ENCODE measurements at places on chromosomes 3 and 15.

DNA sequence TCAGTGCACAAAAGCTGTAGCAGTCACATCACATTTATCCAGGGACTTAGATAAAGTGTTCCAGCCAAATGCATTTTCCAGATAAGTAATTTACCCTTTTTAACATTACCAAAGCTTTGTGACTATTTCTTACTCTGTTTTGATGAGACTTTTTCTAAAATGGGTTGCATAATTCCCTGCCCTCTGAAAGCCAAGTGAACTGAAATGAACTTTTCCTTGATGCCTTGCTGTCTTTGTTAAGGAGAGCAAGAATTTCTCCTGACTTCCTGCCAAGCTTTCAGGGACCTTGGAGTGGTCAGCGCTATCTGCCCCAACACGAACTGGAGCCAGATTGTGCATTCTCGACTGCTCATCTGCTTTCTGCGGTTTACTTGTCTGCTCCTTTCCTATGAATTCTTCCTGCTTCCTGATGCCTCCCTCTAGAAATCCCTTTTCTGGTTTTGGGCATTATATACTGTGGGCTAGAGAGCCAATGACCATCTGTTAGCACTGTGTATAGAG lies 34.8 kb downstream of the EIF4E3 start:
- DNase-seq, result peak; percentile 58

GRCh38 chr3:186070996-186071395 lies 37.9 kb downstream of the ETV5 start:
- no peak for DNase-seq

- DNase-seq, result no peak
Measured at GRCh38 chr3:16199769-16200168, 25.3 kb downstream of the GALNT15 start.

DNA sequence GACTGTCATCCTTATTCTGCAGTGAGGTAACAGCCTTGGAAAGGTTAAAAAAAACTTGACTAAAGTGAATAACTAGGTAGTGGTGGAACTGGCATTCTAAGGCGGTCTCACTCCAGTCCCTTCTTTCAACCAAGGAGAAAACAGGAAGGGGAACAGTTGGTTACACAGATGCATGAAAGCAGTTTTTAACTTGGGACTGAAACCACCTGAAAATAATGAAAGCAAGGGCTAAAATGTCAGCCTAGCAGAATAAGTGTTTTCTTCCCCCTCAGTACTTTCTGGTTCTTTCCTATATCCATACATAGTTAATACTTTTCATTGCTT lies 748 bp upstream of the AVEN start:
- no peak for DNase-seq

DNA sequence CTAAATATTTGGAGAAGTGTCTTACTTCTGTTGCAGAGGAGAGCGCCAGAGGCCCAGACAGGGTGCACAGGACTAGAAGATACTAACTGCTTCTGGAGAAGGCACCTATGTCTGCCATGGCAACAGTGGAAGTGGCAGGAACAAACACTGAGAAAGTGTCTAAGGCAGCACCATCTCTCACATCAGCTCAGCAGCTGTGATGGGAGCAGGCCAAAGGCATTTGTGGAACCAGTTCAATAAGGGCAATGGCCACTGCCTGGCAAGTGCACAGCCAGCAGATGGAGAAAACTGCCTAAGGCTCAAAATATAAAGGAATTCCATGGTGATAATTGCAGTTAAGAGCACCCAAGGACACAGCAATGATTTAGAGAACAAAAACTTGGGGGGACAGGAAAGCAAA lies 563.0 kb upstream of the CCDC54 start:
- DNase-seq, result no peak

DNA sequence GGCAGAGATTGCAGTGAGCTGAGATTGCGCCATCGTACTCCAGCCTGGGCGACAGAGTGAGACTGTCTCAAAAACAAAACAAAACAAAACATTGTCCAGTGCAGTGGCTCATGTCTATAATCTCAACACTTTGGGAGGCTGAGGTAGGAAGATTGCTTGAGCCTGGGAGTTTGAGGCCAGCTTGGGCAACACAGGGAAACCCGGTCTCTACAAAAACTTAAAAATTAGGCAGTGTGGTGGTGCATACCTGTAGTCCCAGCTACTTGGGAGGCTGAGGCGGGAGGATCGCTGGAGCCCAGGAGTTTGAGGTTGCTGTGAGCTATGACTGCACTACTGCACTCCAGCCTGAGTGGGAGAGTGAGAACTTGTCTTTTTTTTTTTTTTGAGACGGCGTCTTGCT lies 27.2 kb upstream of the MOBP start:
- DNase-seq, result no peak

- no peak for DNase-seq
Measured at GRCh38 chr3:49602877-49603411, 48.7 kb downstream of the BSN start.

DNA sequence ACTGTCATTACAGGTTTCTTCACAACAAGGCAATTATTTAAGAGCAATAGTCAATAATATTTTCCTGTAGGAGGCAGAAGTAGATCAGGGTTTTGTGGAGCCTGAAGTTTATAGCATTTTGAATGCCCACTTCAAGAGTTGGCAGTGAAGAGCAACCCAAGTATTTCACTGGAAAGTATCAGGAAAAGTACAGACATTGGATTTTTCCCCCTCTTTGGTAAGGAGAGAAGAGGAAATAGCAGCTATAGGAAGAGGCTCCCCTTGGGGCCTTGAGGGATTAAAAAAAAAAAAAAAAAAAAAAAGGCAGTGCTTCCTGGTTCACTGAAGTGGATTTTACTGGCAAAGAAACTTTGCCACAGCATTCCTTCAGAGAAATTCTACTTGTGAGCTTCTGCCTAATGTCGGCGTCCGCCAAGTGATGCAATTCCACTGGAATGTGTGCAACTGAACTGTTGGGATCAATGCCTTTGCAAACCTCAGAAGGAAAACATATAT lies 5.7 kb upstream of the CNTN6 start:
- DNase-seq, result peak; percentile 94

DNA sequence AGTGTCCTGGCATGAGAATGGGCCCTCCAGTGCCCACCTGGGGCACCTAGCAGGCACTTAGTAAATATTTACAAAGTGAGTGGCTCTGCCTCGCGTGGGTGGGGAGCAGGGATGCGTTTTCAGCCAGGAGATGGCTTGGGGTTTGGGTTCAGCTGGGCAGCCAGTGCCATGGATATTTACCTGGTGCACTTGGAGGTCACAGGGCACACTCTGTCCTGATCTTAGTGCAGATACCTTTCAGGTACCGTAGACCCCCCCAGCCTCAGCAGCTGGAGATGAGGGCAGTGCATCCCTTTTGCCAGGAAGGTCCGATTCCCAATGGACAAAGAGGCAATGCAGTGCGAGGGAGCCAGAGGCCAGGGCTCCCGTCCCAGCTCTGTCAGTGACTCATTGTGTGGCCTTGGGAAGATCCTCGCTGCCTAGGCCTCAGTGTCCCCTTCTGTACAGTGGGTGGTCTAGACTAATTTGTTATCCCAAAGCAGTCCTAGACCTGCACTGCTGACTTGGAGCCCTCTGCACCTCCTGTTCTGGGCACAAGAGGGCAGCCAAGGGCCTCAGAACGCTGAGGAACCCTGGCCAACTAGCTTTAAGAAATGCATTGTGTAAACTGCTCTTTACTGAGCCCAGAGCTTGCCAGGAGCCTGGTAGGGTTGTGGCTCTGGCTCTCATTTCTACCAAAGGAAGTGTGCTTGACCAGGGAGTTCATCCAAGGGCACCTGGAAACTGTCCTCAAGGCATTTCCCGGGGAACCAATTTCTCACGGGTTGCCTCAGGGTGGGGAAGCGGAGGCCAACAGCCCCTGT lies 16.0 kb downstream of the HDAC11 start:
- peak; percentile 70 for DNase-seq

GRCh38 chr15:92333709-92334108 lies 60.0 kb upstream of the ST8SIA2 start:
- DNase-seq, result no peak

- DNase-seq, result no peak
Measured at GRCh38 chr3:100852840-100853239, 140.4 kb downstream of the ABI3BP start.

DNA sequence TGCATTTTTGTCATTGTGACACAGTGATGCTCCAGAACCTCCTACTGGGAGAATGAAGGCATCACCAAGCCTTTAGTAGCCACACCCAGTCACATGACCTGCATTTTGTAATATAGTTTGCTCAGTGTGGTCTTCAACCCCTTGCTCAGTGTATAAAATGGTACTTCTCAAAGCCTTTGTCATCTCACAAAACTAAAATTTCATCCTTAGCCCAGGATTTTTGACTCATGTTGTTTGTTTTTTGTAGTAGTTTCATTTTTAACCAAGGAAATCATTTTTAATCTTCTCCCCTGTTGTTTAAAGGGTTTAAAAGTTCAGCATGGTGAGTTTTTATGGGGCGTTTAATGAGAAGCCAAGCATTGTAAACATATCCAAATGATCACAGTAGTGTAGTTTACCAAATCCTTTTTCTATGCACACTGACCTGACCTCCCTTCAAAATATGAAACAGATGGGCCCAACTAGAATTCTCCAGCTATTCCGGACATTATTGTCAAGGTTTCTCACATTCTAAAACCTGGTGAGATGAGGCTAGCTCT lies 123.5 kb upstream of the IL12A start:
- no peak for DNase-seq

DNA sequence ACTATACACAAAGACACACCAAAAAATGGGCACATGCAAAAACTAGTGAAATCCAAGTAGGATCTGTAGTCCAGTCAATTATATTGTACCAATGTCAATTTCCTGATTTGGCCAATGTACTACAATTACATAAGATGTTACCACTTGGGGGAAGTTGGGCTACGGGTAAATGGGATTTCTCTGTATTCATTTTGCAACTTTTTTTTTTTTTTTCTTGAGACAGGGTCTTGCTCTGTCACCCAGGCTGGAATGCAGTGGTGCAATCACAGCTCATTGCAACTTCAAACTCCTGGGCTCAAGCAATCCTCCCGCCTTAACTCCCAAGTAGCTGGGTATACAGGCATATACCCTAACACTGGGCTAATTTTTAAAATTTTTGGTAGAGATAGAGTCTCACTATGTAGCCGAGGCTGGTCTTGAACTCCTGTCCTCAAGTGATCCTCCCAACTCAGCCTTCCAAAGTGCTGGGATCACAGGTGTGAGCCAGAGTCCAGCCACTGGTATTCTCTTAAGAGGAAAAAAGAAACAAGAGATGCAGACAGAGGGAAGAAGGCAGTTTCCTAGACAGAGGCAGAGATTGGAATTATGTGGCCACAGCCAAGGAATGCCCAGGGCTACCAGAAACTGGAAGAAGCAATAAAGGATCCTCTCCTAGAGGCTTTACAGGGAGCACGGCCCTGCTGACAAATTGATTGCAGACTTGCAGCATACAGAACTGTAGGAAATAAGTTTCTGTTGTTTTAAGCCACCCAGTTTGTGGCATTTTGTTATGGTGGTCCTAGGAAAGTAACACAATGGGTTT lies 33.3 kb downstream of the TFDP2 start:
- DNase-seq, result no peak

GRCh38 chr15:48641416-48641815 lies 4.1 kb downstream of the FBN1 start:
- DNase-seq, result peak; percentile 32

DNA sequence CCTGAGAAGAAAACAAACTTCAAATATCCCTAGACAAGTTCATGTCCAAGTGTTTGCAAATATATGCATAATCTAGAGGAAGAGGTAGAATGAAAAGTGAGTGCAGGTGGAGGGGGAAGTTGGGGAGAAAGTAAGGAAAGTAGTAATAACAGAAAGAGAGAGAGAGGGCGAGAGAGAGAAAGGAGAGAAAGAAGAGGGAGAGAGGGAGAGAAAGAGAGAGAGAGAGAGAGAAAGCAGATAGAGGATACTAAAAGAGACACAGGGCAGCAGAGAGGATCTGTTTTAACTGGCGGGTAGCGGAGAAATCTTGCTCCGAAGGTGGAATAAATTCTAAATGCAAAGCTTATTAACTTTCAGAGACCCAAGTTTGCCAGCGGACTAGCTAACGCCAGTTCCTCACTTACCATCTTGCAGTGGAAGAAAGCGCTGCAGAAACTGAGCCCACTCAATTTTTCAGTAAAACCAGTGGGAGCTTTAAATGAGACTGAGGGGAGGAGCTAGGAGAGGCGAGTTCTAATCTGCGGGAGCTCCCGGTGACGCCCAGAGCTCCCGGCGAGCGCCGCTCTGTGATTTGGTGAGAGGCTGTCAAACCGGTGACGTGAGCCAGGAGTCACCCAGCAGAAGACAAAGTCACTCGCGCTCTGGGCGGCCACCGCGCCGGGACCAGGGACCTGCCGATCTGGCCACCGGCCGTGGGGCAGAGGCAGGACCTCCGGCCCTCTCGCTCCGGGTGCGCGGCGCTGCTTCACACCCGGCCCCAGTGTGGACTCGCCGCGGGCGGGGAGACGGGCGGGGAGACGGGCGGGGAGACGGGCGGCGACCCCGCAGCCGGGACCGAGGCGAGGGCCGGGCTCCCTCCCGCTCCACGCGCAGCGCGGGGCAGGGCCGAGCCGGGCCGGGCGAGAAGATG lies at the start of gene GMNC:
Gene GMNC, minus strand, starts transcription at position 486 of the 910 bp plus-strand sequence. Its CDS starts 79 bp downstream, at position 407.
- DNase-seq, result peak; percentile 73

- no peak for DNase-seq
Measured at GRCh38 chr3:194205675-194206133, 69.8 kb downstream of the HES1 start.

- no peak for DNase-seq
Measured at GRCh38 chr3:147937891-147938290, 528.7 kb downstream of the ZIC1 start.

DNA sequence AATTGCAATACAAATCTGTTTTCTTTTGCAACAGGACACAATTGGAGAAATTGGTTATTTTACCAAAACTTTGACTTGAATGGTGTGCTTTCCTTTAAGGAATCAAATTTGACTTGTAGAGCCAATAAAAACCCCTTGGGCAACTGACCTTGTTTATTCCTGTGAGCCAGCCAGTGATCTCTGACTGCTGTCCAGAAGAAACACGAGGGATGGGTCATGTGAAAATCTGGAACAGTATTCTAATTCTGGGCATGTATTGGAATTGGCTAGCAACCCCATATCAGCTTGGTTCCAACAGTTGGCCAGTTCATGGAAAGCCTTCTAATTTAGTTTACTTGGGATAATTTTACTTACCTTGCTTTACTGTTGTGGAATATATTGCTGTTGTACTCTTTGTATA lies 19.1 kb upstream of the HHATL start:
- DNase-seq, result no peak

GRCh38 chr3:127849368-127849767 lies 27.1 kb upstream of the MGLL start:
- DNase-seq, result no peak

DNA sequence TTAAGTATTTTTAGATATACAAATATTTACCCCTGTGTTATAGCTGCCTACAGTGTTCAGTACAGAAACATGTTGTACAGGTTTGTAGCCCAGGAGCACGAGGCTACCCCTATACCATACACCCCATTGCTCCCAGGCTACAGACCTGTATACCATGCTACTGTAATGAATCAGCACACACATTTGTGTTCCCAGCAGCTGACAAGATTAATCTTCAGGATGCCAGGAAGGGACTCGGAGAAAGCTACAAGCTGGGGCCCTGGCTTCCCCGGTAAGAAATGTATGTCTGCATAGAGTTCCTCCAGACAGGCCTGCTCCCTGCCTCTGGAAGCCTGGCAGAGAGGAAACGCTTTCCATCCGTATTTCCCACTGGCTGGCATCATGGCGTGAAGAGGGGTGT lies 136.5 kb downstream of the XXYLT1 start:
- no peak for DNase-seq

- DNase-seq, result no peak
Measured at GRCh38 chr3:13479332-13479581, 849 bp upstream of the HDAC11 start.

All from ACHN (cell line).